ENCODE measurements at places on chromosomes 4 and X. TPM values are rescaled to one million over a fixed set of nuclear protein-coding genes. Genes with fewer than 3 reads are reported as not detected.

The MXD4 gene
- 45.2 TPM for total RNA-seq

The GYPB gene
- total RNA-seq: not detected

The FAM149A gene
- total RNA-seq: 5.1 TPM

The USP26 gene
- total RNA-seq: not detected

The DRP2 gene
- total RNA-seq: under 0.01 TPM

The AVPR2 gene
- total RNA-seq: not detected

The RNF212 gene
- 1.6 TPM for total RNA-seq

The GPM6B gene
- 40.8 TPM for total RNA-seq

The EDA gene
- total RNA-seq: 0.73 TPM

The PAGE1 gene
- total RNA-seq: not detected

The CFAP99 gene
- not detected for total RNA-seq

The CXCL1 gene
- 46.7 TPM for total RNA-seq

The TRMT10A gene
- total RNA-seq: 7.4 TPM

The FGFR3 gene
- 2.2 TPM for total RNA-seq

The MORC4 gene
- 19.8 TPM for total RNA-seq

The G6PD gene
- 151 TPM for total RNA-seq

The TXK gene
- total RNA-seq: 0.37 TPM

The ALAS2 gene
- total RNA-seq: not detected

The SPATA18 gene
- total RNA-seq: 15.4 TPM

The SUPT20HL2 gene
- total RNA-seq: not detected

The ARHGEF38 gene
- not detected for total RNA-seq

The KCND1 gene
- 0.20 TPM for total RNA-seq

The NWD2 gene
- total RNA-seq: not detected

The TDO2 gene
- not detected for total RNA-seq

The PDLIM3 gene
- total RNA-seq: 0.59 TPM

Data from subcutaneous preadipocyte (primary cell).